ENCODE measurements at places on chromosomes 11 and 22.
A peak's percentile ranks its signal among the peaks of the same experiment; 100 is the strongest.

GRCh38 chr11:36774603-36775002 is 176.6 kb upstream of the RAG2 start:
- no peak for DNase-seq

- DNase-seq: no peak
Observed at GRCh38 chr22:46377525-46378425, 42.3 kb downstream of the TRMU start.

DNA sequence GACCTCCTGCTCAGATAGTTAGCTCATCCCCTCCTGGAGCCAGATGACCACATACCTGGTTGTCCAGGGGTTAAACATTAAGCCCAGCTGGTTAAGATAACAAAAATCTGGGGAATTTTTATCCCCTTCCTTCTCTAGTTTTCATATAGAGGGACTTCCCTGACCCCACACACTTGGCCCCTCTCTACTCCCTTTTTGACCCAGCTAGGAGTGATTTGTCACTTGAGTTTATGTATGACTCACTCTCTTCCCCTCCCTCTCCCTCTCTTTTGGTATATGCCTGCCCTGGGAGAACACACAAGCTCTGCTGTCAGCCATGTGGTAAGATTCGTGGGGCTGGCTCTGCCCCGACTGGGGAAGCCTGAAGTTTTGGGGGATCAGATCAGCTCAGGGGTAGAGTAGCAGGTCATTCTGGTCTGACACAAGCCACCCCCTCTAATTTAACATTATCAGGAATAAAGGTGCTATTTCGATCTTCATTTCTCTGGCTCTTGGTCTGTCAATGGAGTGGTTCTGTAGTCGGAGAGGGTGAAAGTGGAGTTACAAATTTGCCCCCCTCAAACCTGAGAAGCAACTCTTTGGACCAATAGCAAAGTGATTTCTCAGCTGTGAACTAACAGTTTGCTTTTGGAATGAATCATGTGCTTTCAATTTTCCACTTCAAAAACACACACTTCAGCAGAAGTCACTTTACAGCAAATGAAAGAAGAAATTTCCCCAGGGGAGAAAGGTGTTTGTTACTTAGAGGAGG is 415.3 kb upstream of the CADM1 start:
- DNase-seq: no peak

DNA sequence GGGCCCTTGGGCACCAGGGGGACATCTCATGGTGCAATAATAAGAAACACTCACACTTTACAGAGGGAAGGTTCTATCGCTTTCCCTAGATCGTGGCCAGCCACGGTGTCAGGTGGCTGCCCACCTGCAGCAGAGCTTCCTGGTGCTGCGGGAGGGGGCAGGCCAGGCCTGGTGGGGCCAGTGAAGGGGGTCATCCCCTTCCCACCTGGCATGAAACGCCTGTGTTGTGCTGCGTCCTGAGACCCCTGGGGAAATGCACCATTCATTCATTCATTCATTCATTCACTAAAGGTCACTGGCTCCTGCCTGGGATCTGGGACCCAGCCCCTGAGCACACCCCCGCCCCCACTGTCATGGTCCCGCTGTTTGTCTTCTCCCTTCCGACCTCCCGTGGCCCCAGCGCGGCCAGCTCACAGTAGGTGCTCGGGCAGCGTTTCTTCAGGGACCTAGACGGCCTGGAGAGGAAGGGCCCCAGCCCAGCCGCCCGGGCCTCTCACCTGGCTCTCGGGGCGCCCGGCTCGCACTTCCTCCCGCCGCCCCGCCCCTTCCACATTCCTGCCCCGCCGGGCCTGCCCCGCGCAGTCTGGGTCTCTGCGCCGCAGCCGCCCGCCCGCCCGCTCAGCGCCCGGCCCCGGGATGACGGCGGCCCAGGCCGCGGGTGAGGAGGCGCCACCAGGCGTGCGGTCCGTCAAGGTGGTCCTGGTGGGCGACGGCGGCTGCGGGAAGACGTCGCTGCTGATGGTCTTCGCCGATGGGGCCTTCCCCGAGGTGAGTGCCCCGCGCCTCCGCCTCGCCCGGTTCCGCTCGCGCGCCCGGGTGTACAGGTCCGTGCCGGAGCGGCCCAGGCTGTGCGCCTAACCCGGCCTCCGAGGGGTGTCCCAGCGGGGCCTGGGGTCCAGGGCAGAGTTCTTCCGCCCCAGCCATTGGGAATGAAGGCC is at the start of gene RHOD:
TSS of gene RHOD (plus strand) at position 581 of the 938 bp plus-strand sequence. CDS start at position 637, 56 bp downstream.
- DNase-seq: no peak

DNA sequence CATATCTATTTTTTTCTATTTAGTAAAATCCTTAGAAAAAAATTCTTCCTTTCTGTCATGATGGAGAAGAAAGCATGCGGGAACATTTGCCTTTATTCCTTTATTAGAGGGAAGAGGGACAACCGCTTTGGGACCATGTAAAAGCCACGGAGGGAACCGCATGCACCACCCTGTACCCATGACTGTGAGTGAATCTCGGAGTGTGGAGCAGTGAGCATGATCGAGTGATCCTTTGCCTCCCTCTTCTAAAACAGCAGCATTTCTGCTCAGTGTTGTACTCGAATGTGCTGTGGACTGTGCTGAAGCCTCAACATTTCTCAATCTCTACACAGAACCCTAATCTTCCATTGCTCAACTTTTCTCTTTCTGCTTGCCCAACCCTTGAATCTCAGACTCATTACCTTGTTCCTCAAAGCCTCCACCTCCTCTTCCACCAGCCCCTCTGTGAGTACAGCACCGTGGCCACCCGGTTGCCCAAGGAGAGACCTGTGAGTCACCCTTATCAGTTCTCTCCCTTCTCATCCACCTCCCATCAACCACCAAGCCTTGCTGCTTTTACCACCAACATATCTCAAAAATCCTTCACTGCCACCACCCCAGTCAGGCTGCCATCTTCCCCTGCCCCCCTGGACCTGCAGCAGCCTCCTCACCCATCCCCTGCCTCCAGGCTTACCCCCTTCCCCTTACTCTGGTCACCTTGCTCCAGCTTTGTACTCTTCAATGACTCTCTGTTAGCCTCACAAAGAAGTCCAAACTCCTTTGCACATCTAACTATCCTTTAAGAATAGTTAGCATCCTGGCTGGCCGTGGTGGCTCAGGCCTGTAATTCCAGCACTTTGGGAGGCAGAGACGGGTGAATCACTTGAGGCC is 103.1 kb downstream of the NAT10 start:
- DNase-seq: no peak

GRCh38 chr22:24526191-24526590 is 28.7 kb downstream of the GUCD1 start:
- no peak for DNase-seq

DNA sequence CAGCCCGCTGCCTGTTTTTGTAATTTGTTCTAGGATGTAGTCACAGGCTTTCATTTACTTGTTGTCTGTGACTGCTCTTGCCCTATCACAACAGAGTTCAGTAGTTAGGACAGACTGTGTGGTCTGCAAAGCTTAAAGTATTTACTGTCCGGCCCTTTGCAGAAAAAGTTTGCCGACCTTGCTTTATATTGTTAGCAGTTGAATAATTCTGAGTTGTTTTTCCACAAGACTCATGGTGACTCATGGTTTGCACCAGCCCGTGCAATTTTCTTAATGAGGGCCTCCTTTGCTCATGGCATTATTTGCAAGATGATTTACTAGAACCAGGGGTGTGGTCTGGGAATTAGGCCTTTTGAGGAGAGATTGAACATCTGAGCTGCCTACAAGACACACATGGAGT is 110.6 kb downstream of the SCN3B start:
- DNase-seq: no peak

- no peak for DNase-seq
Observed at GRCh38 chr11:69605737-69606526, 35.0 kb upstream of the CCND1 start.

- no peak for DNase-seq
Observed at GRCh38 chr22:42773167-42773566, 52.5 kb upstream of the A4GALT start.

- no peak for DNase-seq
Observed at GRCh38 chr11:44300844-44301563, 8.9 kb downstream of the ALX4 start.

GRCh38 chr22:17893900-17894535 is 119.7 kb upstream of the BID start:
- no peak for DNase-seq

DNA sequence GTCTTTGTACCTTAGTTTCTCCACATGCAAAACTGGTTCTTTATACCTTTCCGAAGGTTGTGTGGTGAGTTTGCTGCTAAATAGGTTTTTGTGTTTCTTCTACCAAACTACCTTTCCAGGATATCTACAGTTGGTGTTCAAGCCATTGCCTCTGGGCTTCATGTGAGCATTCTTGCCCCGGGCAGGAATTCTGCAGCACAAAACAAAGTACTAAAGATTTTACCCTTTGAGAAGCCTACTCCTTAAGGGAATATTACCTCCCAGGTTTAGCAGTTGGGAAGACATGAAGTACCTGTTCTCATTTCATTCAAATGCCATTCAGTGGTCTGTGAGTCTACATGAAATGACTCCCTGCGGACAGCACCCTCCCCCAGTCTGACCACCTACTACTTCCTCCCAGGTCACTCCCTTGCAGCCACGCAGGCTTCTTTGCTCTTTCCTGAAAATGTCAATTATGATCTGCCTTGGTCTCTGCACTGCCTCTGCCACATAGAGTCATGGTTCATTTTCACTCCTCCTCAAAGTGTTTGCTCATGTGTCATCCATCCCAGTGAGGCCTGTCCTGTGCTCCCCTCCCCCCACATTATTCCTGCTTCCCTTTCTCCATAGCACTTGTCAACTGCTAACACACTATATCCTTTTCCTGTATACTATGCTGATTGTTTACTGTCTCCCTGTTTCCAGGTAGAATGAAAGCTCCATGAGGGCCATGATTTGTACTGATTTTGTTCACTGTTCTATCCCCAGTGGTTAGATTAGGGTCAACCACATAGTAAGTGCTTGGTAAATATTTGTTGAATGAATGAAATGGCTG is 36.9 kb downstream of the PACS1 start:
- DNase-seq: no peak

- no peak for DNase-seq
Observed at GRCh38 chr11:18294862-18295261, 27.1 kb downstream of the HPS5 start.

DNA sequence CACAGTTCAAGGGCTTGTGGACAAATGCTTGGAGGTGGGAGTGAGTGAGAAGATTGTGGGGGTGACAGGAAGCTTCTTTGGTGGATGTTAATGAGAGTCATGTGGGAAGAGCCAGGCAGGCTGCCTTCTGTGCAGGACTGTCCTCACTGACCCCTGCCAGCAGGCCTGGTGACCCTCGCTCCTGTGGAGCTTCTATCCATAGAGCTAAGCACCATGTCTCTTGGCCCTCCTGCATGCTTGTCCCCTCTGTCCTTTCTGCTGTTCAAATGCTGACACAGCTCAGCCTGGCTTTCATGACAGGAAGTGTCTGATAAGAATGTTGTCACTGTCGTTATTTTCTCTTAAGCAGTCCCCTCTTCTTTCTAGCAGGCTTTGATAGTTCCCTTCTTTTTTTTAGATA is 37.6 kb downstream of the NAT10 start:
- DNase-seq: no peak

DNA sequence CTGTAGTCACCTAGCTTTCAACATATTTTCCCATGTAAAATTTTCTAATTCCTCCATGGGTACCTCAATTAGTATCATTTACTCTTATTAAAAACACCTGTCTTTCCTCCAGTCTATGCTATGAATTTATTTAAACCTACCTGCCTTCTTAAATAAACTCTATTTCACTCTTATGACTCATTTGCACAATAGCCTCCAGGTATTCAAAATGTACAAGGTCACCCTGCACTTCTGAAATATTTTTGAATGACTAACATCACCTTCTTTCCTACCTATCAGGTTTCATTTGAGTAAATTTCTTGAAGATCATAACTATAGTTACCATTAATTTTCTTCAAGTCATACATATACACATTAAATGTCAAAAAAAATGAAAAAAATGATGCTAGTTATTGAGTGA is 939.7 kb downstream of the DLG2 start:
- DNase-seq: no peak

- DNase-seq: no peak
Observed at GRCh38 chr11:79017811-79018210, 423.0 kb downstream of the TENM4 start.

DNA sequence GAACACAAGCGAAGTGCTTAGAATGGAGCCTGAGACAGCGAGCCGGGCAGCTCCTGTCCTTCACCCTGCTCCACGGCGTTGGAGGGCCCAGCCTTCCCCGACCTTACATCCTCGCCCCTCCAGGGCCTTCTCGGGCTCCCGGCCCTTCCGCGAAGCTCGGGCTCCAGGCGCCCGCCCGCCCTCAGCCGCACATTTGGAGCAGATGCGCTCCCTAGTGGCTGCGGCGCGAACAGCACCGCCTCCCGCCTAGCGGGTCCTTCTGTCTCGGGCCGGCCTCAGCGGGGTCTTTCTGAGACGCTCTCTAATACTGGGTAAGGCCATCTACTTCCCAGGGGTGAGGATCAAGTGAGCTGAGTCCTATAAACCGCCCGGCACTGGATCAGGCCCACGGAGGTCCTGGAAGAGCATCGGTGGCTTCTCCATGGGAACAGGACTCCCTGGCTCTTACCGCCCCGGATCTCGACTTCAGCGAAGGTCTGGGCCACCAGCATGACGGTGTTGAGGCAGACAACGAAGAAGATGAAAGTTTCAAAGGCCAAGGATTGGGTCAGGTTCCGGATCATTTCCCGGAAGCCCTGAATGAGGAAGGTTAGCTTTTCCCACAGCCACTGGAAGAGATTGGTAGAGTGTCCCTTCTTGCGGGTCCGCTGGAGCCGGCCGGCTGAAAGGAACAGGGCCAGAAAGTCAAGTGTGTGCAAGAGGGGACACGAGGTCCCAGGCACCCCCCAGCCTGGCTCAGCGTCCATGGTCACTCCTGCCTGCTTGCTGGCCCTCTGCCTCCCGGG is 3.7 kb downstream of the CATSPER1 start:
- DNase-seq: peak; percentile 58

- DNase-seq: no peak
Observed at GRCh38 chr11:122696662-122697061, 41.1 kb downstream of the UBASH3B start.

GRCh38 chr11:124276081-124276480 is 19.9 kb downstream of the OR8G5 start:
- DNase-seq: no peak

GRCh38 chr11:12043959-12044791 is 35.7 kb upstream of the DKK3 start:
- peak; percentile 67 for DNase-seq

- DNase-seq: no peak
Observed at GRCh38 chr11:626475-627307, at the start of gene SCT. Gene SCT, minus strand, starts transcription at chr11:627181. Its CDS starts 38 bp downstream, at chr11:627143.

DNA sequence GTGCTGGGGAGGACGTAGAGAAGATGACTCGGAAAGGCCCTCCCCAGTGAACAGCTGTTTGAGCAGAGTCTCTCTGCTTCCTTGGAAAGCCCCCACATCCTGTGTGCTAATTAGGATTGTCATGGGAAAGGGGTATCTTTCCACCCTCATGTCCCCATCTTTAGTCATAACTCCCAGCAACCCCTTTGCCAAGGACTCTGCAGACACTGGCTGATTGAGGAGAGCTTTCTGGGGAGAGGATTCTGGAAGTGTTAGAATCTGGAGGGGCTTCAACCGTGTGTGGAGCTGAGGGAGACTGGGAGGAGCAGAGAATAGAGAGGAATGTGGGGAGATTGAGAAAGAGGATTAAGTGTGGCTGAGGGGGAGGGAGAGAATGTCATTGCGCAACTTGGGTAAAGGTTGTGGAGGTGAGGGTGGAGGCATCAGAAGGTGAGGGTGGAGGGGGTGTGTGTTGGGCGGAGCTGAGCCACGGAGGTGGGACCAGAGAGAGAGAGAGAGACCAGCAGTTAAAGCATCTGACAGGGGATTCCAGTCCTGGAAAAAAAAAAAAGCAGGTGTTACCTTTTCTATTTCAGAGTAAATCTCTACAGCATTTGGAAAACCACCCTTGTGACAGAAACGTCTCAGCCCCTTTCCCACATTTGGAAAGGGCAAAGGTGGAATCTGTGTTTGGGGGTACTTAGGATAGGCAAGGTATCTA is 2.2 kb downstream of the DTX4 start:
- no peak for DNase-seq

GRCh38 chr11:30244265-30244664 is 13.5 kb downstream of the FSHB start:
- DNase-seq: no peak

Data from substantia nigra (tissue), 51 donors.